Sigmoid colon (tissue), 7 donors: ENCODE measurements at places on chromosomes 11 and 22. TPM values are rescaled to one million over a fixed set of nuclear protein-coding genes. Genes with fewer than 3 reads are reported as not detected.

The OTOG gene
- under 0.01 TPM for polyA plus RNA-seq

The BAIAP2L2 gene
- 48.7 TPM for polyA plus RNA-seq

The SCGB1D2 gene
- not detected for polyA plus RNA-seq

The PRR33 gene
- polyA plus RNA-seq: not detected

The PAMR1 gene
- polyA plus RNA-seq: 1.8 TPM

GRCh38 chr11:63918507-63919191, 1.7 kb upstream of the RCOR2 start:
- no peaks in the 10 kb centered on the region for H3K36me3 ChIP-seq
- peak overlapping the region; percentile 92 for H3K27ac ChIP-seq
- no peaks in the 10 kb centered on the region for H3K27me3 ChIP-seq
- peak overlapping the region; percentile 34 for H3K4me3 ChIP-seq
- H3K4me1 ChIP-seq: peaks cover 58% of the 10 kb centered on the region

DNA sequence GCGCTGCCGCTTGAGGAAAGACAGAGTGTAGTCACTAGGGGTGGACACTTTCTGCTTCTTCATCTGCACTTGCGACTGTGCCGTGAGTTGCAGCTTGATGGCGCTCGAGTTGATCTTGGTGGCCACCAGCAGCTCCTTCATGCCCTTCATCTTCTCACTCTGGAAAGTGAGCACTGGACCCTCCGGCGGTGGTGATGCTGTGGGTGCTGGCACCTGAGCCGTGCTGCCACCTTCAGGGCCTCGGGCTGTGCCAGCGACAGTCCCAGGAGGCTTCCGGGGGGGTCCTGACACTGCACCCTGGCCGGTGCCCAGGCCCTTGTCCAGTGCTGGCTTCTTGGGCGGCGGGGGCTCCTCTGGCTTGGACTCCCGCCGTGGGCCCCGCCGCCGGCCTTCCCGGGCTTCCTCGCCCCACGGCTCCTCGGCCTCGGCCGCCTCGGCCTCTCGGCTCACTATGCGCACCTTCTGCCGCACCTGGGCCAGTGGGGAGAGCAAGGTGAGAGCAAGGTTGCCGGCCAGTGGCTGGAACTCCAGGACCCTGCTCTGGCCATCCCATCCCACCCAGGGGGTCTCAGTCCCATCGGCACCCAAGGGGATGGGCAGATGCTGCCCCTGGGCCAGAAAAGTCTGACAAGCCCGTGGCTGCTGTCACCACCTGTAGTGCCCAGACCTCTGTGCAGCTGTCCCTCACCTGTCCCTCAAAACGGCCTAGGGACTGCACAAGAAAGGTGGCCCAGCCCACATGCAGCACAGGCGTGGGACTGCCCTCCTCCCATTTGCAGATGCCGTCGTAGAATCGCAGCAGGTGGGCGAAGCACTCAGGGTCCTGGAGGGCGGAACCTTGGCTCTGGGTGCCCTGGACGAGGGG, 1.6 kb upstream of the MAP4K2 start:
- peak overlapping the region; percentile 93 for H3K27ac ChIP-seq
- H3K4me3 ChIP-seq: no peak overlapping the region
- no peaks in the 10 kb centered on the region for H3K27me3 ChIP-seq
- peak; percentile 68 for DNase-seq
- H3K4me1 ChIP-seq: peaks cover 25% of the 10 kb centered on the region
- H3K36me3 ChIP-seq: peaks cover 6% of the 10 kb centered on the region

DNA sequence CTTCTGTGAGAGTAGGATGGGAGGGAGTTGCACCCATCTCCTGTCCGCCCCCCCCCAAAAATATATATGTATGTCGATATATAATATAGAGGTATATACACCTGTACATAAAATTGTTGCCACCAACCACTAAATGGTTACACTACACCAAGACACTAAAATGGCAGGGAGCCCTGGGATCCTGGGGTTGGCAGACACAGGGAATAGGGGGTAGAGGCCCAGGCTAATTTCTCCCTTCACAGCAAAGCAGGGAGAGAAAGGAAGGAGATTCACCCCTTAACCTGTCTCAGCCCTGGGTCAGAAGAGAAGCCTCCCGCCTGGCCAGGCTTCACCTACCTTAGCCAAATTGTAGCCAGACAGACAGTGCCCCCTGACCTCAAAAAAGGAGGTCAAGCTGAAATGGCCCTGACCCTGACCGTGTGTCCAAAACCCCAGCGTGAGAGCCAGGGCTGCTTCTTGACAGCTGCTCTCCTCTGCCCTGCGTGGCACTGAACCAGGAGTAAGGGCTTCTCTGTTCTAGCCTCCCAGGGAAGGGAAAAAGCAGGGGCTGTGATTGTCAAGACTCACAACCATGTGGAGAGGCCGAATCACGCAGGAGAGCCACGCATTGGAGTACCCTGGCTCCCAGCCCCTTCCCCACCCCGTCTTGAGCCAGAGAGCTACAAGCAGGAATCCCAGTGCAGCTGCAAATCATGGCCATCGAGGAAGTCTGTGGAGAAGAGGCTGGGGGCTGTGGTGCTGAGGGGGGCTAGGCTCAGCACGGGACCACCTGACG, 40.5 kb downstream of the SGSM3 start:
- peaks cover 4% of the 10 kb centered on the region for H3K4me1 ChIP-seq
- no peak for DNase-seq
- peaks cover 68% of the 10 kb centered on the region for H3K36me3 ChIP-seq
- no peaks in the 10 kb centered on the region for H3K27me3 ChIP-seq

- peak; percentile 74 for DNase-seq
- H3K4me1 ChIP-seq: peaks cover 22% of the 10 kb centered on the region
- peaks cover 17% of the 10 kb centered on the region for H3K36me3 ChIP-seq
- H3K27me3 ChIP-seq: no peaks in the 10 kb centered on the region
- H3K4me3 ChIP-seq: peak overlapping the region; percentile 30
These were observed 643 bp downstream of the TIGD3 start for GRCh38 chr11:65355013-65355775.

DNA sequence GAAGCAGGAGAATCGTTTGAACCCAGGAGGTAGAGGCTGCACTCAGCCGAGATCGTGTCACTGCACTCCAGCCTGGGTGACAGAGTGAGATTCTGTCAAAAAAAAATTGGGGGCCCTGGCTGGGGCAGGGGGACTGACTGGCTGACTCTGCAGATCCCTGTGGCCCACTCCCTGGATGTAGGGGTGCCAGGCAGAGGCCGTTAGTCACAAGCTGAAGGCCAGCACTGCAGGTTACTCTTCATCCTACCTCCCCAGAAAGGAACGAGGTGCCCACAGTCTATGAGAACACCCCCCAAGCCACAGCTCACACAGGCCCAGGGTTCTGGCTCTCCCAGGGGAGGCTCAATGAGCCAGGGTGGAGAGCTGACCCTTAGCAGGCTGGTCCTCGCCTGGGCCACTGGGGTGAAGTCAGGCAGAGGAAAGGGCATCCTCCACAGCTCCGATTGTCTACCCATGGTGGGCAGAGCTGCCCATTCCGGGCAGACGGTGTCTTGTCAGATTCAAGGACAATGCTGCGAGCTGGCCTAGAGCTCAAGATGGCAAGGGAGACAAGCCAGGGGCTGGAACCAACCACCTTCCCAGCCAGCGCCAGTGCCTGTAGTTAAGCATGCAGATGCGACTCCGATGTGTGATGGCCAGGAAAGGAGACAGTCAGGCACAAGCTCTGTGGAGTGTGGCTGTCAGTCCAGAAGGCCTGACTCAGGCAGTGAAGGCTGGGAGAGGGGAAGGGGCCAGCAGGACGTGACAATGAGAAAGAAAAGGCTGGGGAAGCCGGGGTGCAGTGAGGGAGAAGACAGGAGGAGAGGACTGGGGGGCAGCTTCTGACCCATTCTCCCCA, 12.4 kb downstream of the C11orf24 start:
- no peak overlapping the region for H3K4me3 ChIP-seq
- peaks cover 23% of the 10 kb centered on the region for H3K36me3 ChIP-seq
- H3K27me3 ChIP-seq: no peaks in the 10 kb centered on the region

- no peak overlapping the region for H3K27ac ChIP-seq
- no peak for DNase-seq
- H3K4me1 ChIP-seq: no peaks in the 10 kb centered on the region
- no peak overlapping the region for H3K4me3 ChIP-seq
These were observed 100.3 kb downstream of the GUCY1A2 start for GRCh38 chr11:106917973-106918372.

- H3K27ac ChIP-seq: no peak overlapping the region
- H3K4me1 ChIP-seq: no peaks in the 10 kb centered on the region
- peak; percentile 57 for DNase-seq
- H3K36me3 ChIP-seq: no peaks in the 10 kb centered on the region
- no peak overlapping the region for H3K4me3 ChIP-seq
These were observed 7.7 kb downstream of the MUC2 start for GRCh38 chr11:1082346-1082727.
